ENCODE measurements at places on chromosomes 1 and 21.

DNA sequence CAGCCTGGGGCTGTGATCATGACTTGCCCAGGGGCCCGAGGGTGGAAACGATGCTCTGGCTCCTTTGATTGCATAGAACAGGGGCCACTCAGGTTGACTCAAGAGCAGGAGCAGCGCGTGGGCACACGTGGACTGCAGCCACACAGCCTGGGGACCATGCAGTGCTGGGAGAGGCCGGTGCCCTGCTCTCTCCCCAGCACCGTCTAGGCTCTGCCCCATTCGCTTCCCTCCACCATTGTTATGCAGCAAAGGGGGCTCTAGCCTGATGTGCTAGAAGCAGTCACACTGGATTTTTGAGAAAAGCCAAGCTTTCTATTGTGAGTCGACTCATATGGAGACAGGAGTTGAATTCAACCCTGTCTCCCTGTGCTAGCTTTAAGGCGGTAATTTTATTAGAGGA lies 8.7 kb downstream of the PINK1 start:
- no peak for DNase-seq

- no peak for DNase-seq
Measured at GRCh38 chr21:36223451-36223850, 66.8 kb downstream of the DOP1B start.

- peak; percentile 54 for DNase-seq
Measured at GRCh38 chr1:31549809-31550620, 26.3 kb upstream of the TINAGL1 start.

DNA sequence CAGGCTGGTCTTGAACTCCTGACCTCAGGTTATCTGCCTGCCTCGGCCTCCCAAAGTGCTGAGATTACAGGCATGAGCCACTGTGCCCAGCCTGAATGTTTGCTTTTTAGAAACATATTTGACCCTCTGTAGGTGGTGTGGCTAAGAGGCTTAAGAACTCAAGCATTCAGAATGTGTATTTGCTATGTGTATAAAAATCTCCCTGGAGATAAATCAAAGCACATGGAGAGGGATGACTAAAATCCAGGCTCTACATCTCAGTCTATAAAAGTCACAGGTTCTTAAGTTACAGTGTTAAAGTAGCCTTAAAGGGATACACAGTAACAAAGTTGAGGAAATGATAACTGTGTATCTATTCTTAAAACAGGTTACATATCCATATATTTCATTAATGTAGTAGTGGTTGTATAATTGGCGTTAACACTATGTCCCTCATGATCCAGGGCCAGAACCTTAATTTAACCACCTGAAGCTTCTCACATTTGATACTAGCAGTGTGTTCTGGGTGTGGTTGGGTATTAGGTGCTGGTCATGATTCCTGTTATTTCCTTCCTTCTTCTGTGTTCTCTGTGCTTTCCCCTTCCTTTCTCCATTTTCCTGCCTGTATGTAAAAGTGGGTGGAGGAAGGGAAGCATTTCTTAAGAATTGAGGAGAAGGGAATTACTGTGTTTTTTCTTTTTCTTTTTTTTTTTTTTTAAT lies 16.2 kb downstream of the GIPC2 start:
- peak; percentile 93 for DNase-seq

DNA sequence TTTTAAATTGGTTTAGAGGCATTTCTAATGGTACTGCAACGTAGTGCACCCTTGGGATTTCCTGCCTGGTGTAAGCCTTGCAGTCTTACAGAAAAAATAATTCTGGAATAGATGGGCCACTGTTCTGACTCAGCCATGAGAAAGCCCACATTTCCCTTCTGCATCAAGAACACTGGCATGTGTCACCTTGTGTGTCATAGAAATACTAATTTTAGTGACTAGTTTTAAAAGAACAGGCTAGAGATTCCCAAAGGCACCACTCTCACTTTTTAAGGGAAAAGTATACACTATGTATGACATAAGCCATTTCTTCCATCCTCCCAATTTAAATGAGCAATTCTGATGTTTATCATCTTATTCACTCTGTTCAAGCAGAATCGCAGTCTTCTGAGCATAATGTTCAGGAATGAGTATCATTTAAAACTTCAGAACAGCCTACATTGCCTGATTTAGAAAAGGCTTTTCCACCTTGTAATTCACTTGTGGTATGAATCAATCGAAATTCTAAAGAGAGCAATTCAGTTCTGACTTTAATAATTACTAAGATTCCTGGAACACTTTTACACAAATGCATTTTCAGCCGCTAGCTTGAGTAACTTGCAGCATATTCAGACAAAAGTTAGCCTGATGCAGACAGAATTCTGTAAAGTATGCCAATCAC lies 18.8 kb downstream of the RGS13 start:
- DNase-seq, result peak; percentile 80

DNA sequence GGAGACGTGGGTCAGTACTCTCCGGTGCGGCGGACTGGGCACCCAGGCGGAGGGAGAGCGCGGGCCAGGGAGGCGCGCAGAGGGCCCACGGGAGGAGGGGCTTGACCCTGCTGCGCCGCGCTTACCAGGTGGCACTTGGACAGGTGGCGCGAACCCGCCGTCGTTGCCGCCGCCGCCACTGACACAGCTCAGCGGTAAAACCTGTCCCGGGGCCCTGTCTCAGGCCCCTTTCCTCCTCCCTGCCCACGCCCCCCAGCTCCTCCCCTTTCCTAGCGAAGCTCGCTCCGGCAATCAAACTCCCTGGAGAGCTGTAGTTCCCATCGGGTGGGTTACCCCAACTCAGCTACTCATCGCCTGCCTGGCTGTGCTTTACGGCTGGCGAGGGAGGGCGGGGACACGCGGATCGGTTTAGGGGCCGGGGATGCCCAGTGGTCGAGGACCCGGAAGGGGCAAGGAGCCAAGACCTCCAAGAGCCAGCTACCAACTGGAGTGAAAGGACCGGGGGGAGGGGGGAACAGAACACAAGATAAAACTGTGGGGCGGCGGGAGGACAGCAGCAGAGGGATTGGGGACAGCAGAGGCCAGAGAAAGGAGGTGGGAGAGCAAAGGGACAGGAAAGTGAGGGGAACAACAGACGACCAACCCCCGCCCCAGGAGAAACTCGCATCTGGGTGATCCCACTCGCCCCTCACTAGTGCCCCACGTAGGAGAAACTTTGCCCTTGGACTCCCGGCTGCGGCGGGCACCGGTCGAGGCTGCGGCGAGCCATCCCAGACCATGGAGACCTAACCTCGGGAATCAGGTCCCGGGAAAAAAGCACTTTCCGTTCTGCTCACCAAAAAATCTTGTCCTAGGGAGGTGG lies 2.9 kb downstream of the GFI1 start:
- DNase-seq, result no peak

- no peak for DNase-seq
Measured at GRCh38 chr1:46757247-46757955, 38.5 kb upstream of the EFCAB14 start.

GRCh38 chr1:203467550-203467921 lies 8.1 kb upstream of the PRELP start:
- no peak for DNase-seq

GRCh38 chr1:17831597-17831996 lies 76.5 kb downstream of the ACTL8 start:
- DNase-seq, result peak; percentile 73

DNA sequence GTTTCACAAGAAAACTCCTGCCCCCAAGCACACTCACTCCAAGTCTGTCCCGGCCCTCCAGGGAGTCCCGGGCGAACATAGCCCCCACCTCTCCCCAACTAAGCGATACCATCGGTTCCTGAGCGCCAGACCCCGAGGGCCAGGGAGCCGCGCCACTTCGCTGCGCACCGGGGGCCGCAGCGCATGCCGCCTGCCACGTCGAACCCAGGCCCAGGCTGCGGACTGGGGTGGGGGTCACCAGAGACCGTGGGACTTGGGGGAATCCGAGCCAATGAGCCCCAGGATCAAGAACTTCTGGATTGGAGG lies 801 bp downstream of the RSPO1 start:
- no peak for DNase-seq

DNA sequence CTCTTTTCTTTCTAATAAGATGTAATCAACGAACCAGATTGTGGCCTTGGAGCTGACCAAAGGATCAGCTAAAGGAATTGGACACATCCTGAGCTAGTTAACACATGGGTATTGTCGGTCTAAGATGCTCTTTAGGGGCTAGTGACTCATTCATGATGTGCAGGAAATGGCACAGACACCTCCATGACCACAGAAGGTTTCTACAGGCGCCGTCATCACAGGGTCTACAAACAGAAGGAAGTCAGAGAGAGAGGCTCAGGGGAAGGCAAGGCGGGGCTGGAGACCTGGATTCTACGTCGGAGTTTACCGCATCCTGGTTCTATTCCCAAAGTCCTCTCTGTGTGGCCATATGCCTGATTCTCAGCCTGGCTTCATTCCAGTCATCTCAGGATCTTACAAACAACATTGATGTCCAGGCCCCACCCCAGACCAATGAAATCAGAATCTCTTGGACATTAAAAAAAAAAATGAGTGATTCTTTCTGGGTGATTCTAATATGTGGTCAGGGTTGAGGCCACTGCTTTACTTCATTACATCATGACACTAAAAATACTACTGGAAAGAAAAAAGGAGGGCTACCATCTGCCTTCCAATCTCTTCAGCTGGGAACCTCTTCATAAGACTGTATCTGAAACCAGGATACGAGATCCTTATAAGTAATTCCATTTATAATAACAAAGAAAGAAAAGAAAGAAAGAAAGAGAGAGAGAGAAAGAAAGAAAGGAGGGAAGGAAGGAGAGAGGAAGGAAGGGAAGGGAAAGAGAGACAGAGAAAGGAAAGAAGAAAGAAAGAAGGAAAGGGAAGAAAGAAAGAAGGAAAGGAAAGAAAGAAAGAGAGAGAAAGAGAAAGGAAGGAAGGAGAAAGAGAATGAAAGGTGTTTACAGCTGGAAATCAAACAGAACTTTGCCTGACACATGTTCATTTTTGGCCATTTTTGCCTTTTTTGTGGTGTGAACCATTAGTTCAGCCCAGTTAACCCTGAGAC lies 11.6 kb upstream of the KCNJ15 start:
- DNase-seq, result peak; percentile 98

GRCh38 chr1:169624122-169624521 lies 5.8 kb downstream of the SELP start:
- DNase-seq, result no peak

GRCh38 chr1:26072305-26072704 lies 4.9 kb upstream of the TRIM63 start:
- no peak for DNase-seq

GRCh38 chr1:79042117-79042516 lies 35.6 kb upstream of the ADGRL4 start:
- DNase-seq, result peak; percentile 53

DNA sequence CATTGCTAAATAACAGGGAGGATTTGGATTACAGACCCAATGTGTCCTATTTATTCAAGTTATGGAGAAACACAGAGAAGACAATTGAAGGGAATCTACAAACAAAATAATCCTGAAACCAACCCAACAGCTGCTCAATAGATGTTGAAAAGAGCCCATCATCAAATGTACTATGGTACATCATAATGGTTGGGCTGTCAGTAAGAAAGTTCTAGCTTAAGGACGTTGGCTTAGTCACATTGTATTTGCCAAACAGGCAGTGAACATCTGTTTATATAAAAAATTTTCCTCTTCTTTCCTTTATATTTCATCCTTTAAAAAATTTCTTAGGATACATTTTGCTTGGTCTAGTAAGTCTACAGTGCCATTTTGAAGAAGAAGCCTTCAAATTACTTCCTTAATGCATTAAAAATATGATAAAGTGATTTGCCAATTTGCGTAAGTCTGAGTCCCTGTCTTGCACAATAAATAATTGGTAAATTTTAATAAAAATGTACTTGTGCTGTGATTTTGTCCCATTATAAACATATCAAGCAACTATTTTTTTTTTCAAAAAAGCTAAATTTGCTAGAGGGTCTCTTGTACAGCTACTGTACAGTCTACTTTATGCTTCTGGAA lies 14.4 kb downstream of the MAP3K7CL start:
- peak; percentile 50 for DNase-seq

DNA sequence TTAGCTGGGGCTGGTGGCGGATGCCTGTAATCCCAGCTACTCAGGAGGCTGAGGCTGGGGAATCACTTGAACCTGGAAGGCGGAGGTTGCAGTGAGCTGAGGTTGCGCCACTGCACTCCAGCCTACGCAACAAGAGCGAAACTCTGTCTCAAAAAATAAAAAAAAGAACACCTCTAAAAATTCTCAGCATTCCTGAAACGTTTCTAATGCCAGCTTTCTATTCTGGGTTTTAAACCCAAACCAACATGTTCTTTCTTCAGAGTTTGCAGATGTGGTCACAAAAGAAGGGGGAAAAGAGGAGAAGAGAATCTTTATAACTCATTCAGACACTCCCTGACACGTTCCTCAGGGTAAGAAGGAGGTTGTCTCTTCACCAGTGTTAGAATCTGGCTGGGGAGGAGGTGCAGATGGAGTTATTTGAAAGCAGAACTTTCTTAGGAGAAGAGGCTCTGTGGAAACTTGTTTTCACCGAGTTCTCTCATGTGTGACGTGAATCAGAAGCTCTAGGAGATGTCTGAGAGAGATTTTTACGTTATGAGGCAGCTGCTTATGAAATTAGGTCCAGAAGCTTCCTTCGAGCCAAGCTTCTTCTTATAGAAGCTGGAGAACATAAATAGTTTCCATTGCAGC lies 17.8 kb upstream of the CNR2 start:
- DNase-seq, result peak; percentile 75

DNA sequence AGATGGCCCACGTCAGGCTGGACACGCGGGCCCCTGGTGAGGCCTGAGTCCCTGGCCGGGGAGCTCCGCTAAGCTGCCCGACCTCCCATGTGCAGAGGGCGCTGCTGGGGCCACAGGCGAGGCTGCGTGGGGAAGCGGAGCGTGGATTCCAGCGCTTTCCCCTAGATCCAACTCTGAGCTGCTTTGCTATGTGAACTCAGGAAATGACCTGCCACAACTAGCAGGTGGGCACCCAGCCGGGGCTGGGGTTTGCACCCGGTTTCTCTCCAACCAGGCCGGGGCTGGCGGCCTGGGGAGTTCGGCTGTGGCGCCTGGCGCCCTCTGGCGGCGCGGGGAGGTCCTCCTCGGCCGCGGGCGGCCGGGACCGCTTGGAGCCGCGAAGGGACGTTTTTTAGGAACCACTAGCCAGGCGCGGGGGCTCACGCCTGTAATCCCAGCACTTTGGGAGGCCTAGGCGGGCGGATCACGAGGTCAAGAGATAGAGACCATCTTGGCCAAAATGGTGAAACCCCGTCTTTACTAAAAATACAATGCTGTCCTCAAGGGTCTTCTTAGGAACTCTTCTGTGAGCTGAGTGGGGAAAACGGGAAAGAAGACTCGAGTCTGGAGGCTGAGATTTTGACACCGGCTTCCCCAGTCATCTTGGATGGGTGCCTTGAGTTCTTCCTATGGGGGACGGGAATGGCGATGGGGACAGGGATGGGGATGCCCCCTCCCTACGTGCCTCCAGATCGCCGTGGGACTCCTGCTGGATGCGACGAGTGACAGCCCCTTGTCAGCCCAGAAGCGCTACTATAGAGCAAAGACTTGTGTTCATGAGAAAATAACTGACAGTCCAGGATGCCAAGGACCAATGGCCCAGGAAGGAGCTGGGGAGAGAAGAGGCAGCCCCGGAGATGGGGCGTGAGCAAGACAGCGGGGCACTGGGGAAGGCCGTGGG lies 12.6 kb downstream of the PYCR2 start:
- DNase-seq, result peak; percentile 32

- DNase-seq, result peak; percentile 88
Measured at GRCh38 chr1:19800076-19800804, 524 bp upstream of the TMCO4 start.

GRCh38 chr1:24502065-24502708 lies 449 bp upstream of the RCAN3 start:
- peak; percentile 73 for DNase-seq
